ENCODE measurements at places on chromosomes 5 and 9.

DNA sequence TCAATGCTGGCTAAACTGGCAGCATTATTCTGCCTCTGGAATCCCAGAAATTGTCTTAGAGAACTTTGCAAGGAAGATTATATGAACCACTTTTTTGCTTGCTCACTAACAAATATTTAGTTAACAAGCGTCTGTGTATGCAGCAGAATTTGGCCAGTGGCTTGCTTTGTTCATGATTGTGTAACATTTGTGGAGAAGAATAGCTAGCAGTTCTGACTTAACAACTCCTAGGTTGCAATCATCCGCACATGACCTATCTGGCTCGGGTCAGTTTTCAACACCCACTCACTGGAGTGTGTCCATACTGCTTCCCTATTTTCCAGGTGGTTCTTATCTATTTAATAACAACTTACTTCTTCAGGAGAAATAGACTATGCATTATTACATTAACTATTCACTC is 98.5 kb downstream of the SNX18 start:
- peak; percentile 30 for DNase-seq

GRCh38 chr5:137304226-137304874 is 194.8 kb downstream of the SPOCK1 start:
- DNase-seq: no peak

GRCh38 chr9:20364959-20365358 is 257.3 kb downstream of the MLLT3 start:
- no peak for DNase-seq

DNA sequence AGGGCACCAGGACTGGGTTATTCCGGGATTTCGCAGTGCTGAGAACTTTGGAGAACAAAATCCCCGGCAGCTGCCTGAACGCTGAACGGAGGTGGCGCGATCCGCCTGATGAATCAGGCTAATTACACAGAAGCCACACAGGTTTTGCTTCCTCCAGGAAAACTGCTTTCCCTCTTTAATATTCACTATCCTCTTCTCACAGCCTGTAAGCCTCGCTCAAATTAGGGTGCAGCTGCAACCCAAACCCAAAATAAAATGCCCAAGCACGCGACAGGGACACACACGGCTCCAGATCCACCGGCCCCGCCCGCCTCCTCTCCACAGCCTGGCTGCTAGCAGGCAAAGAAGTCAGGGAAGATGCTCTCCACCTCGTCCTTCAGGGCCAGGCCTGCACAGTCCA is 6.0 kb downstream of the SOHLH1 start:
- DNase-seq: no peak

GRCh38 chr9:81318571-81318970 is 370.8 kb downstream of the TLE1 start:
- DNase-seq: no peak

DNA sequence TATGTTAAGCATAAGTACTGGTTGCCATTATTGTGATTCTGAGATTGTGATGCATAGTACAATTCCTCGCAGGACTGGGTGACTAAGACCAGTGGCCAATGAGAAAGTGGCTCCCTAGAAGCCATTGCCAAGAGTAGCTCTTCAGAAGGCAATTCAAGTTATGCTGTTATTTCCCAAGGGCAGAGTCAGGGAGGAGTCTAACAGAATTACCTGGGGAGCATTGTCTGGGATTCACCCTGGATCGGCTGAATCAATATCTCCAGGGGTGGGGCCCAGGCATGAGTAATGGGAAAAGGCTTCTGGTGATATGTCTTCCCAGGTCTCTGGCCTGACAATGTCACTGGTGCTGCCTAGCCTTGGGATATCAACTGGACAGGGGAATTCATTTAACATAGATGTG is 10.9 kb upstream of the ARHGEF28 start:
- DNase-seq: no peak

DNA sequence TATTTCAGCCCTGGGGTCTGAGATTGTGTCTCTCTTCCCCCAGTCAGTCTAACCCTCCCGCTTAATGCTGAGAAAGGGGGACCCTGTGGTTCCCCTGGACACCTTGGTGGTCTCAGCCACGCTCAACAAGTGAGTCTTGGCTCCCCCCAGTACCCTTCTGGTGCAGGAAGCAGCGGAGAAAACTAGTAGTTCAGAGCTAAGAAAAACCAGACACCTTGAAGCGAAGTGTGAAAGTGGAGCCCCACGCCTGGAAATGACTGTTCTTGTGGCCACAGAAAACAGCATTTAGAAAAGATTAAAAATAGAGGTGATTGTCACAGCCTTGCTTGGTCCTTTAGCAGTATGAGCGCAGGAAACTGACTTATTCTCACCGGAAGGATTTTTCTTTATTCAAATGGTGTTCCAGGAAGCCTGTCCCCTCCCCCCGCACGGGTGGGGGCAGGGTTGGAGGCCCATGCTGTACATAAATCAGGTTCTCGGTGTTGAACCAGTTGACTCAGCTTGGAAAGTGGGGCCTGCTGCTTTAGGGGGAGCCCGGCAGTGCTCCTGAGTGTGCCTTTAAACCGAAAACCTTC is 8.1 kb downstream of the ARPC5L start:
- DNase-seq: peak; percentile 80

- DNase-seq: no peak
Measured at GRCh38 chr5:157347301-157348048, 81.6 kb downstream of the CYFIP2 start.

DNA sequence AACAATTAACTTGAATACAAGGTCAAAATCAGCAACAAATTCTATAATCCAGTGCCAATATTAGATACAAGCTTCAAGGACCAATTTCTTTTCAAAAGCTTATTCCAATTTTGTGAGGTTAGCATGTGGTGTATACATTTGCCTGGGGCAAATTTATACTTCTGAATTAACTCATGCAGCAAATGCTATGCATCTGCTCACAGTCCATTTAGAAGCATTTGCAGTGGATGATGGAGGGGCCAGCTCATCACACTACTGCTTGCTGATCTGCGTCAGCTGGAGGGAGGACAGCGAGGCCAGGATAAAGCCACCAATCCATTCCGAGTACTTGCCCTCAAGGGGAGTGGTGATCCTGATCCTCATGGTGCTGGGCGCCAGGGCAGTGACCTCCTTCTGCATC is 474.3 kb upstream of the KIF2A start:
- DNase-seq: no peak

GRCh38 chr5:38534156-38534453 is 22.3 kb downstream of the LIFR start:
- no peak for DNase-seq

DNA sequence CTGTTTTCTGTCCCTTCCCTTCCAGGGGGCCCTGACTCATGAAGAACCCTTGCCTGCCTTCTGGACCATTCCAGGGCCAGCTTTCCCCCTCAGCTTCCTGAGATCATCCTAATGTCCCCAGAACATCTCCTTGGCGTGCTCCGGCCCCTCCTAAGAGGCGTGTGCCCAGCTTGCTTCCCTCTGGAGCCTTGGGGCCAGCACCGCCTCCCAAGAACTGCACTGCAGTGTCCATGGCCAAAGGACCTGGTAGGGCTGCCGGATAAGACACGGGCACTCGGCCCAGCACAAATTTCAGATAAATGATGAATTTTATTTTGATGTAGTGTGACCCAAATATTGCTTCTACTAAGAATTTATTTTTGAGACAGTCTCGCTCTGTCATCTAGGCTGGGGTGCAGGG is 20.7 kb upstream of the SLC12A7 start:
- DNase-seq: no peak

DNA sequence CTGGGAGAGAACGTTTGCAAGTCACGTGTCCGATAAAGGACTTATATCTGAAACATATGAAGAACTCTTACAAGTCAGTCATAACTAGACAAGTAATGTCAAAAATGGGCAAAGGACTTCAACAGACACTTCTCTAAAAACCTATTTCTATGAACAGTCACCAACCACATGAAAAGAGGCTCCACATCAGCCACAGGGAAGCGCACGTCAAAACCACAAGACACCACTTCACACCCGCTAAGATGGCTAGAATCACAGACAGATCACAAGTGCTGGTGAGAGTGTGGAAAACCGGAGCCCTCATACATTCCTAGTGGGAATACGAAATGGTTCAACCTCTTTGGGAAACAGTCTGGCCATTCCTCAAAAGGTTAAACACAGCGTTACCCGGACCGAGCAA is 11.5 kb upstream of the CARD9 start:
- DNase-seq: peak; percentile 42

- no peak for DNase-seq
Measured at GRCh38 chr9:125440411-125440810, 178.8 kb downstream of the GAPVD1 start.

GRCh38 chr5:82390088-82390487 is 111.9 kb upstream of the RPS23 start:
- no peak for DNase-seq

Measured in CD4-positive, alpha-beta T cell treated with Interleukin-1 beta for 1 hour (primary cell).